ENCODE measurements at places on chromosomes 16 and 17.

DNA sequence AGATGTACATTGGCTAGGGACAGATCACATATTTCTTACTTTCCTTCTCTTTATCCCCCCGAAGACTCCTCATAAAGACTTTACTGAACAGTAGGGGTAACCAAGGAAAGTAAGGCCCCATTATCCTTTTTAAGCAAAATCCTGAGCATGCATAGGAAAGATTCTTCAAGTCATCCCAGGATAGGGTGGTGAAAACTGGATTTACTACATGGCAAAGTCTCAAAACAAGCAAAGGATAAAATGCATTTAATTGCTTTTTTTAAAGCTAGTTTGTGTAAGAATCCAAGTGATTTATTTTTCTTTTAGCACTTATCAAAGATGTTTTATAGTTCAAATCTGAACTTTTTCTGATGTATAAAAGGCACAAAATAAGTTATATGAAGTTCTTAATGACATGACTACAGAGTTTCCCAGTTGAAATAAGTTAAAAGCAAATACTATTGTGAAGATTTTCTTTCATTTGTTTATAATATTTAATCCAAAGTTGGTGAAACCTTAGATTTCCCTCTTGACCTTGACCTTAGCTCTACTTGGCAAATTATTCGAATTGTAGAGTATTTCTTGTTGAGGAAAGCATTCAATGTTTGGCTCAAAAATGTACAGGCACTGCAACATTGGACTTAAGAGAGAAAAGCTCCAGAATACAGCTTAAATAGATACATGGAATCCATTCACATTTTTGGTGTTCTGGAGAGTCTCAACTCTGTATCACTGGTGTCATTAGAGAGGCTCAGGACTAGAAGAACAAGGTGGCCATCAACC, 104.3 kb downstream of the ABCA8 start:
- no peak for DNase-seq

DNA sequence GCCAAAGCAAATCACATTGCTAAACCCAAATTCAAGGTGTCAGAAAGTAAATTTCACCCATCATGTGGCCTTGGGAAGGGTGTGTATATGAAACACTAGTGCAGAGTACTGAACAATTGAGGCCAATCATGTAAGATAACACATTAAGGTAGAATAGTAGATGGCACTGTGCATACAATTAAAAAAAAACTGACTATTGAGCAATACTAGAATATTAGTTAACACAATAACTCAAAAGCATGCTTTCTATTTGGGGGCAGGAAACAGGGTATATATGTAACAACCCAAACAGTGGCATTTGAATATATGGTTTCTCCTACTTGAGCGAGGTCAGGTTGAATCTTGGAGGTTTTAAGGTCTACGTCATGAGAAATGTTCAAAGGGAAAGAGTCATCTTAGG, 63.0 kb upstream of the DYNLRB2 start:
- DNase-seq = no peak

DNA sequence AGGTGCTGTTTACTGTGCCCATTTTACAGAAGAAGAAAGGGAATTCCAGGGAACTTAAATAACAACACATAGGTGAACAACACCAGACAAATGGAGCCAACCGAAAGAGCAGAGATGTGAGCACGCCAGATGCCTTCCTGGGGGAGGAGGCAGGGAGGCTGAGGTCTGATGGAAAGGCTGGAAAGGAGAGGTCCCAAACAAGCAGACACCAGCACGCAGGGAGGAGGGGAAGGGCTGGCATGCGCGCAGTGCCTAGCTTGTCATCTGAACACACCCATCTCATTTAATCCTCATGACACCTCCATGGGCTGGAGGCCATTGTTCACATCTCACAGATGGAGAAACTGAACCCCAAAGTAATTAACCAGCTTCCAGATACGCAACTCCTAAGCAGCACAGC, 20.9 kb upstream of the CACNG5 start:
- no peak for DNase-seq

DNA sequence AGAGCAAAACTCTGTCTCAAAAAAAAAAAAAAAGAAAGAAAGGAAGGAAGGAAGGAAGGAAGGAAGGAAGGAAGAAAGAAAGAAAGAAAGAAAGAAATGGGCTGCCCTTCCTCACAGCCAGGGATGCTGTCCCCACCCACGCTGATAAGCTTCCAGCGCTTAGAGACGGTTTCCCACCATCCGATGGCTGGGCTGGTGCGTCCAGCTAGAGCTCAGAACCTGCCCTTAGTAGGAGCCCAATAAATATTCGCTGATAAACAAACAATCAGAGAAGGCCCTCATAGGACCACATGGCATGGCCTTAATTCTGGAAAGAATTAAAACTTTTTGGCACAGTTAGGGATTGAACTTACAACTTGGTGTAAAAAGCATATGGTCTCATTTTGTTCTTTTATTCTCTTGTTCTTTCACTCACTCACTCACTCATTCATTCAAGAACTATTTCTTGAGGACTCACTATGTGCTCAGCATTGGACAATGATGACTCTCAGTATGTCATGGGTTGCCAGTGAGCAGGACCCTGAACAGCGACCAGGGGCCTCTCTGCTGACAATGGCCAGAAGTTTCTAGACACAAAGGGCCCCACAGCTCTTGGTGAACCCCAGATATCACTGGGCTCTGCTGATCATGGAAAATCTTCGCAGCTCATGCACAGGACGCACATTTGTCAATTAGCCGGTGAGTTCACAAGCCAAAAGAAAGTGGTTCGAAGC, 32.5 kb upstream of the TNRC6C start:
- no peak for DNase-seq

DNA sequence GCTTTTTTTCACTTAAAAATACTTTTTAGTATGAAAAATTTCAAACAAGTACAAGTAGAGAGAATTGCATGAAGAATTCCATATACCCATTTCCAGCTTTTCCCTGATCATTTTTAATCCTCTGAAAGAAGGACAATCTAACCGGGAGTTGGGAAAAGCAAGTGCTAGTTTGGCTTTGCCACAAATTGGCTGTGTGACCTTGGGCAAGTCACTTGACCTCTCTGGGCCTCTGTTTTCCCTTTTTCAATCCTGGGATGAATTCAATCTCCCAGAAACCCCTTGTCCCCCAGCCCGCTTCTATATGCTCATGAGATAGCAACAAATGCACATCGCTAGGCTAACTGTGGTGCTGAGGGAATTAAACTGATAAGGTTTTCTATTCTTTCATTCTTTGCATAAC, 49.4 kb downstream of the ASIC2 start:
- DNase-seq = no peak

GRCh38 chr16:51326131-51326856, 175.2 kb upstream of the SALL1 start:
- no peak for DNase-seq

GRCh38 chr17:74380959-74381808, 13.9 kb downstream of the GPR142 start:
- no peak for DNase-seq

DNA sequence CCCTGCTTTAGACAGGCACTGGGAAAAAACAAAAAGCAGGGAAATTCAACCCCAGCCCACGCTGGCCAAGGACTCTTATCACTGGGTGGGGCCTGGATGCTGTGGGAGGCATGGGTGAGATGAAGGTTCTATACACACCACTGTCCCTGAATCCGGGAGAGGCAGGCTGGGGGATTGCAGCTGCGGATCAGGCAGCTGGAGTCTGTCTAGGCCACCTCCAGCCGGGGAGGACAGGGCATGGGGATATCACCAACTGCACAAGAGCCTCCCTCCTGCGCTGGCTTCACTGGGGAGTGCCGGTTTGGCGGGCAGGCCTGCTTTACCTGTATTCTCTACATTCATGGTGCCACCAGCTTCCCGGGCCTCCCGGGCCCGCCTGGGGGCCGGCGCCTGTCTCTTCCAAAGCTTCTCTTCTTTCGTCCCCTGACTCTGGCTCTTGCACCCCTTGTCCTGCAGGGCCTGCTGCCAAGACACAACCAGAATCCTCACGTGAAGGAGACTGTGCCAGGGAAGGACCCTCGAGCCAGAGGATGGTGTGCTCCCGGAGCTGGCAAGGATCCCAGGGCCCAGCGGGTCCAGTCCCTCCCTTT, 13.9 kb downstream of the KIFC3 start:
- no peak for DNase-seq

DNA sequence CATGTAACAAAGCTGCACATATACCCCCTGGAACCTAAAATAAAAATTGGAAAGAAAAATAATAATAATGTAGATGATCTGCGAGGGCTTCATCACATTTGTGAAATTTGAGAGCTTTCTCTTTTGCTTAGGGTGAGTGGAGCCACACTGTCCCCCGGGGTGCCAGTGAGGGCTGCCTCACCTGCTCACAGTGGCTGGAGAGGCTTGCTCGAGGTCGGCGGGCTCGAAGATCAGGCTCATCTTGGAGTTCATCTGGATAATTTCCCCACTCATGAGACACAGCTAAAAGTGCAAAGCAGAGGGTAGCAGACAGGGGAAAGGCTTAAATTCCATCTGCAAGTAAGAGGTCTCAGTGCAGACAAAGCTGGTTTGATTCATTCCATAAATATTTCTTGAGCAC, 123.8 kb downstream of the DNAH3 start:
- no peak for DNase-seq

DNA sequence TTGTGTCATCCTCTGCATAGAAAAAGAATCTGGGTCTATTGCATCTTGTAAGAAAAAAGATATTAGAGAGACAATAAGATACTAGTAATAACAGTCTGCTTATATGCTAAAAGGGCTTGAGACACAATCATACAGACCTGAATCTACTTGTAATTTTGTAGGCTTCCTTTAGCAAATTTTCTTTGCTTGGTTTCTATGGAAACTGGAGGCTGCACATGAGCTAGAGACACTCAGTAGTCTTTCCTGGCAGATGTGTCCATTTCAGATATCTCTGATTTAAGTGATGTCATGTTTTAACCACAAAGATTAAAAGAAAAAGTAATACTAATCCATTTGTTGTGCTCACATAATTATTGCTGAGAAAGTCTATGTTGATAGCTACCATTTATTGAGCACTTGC, 123.9 kb upstream of the GNAO1 start:
- no peak for DNase-seq

DNA sequence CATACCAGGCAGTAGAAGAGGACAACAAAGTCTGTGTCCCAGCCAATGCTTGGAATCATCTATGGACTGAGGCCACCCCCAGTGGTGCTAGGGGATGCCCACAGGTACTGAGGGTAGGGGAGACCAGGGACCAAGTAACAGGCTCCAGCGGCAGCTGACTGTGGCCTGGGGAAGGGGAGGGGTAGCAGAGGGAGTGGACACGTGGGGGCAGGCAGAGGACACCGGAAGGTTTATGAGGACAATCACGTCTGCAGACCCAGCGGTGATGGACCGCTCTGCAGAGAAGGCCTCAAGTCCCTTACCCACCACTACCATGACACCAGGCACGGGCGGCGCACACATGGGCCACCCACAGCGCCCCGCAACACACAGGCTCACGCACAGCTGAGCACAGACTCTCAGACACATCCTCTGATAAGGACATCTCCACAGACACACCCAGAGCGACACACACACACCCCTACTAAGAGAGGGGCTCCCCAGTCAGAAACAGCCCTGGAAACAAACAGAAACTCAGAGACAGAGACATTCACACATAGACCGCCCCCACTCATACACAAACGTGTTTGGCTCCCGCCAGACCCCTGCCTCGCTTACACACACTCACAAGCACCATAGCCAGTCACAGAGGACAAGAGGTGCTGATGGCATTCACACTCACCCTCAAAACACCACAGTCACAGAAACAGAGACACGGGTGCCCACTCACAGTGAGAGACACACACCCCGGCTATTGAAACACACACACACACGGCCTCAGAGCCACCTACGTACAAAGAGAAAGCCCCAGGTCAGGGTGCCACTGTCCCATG, 35.8 kb downstream of the SRCIN1 start:
- DNase-seq = no peak

- DNase-seq = no peak
Observed at GRCh38 chr17:62804822-62805221, 3.3 kb downstream of the MARCHF10 start.

DNA sequence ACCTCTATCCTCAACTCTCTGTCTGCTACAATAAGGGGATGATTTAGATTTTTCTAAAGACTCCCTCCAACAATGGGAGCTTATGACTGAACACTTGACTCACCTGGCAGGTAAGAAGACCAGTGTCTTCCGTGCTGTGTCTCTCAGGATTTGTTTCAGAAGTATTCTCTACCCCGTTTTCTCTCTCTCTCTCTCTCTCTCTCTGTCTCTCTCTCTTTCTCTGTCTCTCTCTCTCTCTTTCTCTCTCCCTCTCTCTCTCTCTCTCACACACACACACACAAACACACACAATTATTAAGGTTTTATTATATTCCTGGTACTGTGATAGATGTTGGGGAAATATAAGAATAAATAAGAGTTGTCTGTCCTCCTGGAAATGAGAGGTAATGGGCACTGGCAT, 263.9 kb downstream of the TOX3 start:
- DNase-seq = no peak
